Activated CD4-positive, alpha-beta T cell treated with anti-CD3 and anti-CD28 coated beads, Interleukin-2, amount 50 U/mL, for 48 hours (primary cell): ENCODE measurements at places on chromosomes 12 and 14.

DNA sequence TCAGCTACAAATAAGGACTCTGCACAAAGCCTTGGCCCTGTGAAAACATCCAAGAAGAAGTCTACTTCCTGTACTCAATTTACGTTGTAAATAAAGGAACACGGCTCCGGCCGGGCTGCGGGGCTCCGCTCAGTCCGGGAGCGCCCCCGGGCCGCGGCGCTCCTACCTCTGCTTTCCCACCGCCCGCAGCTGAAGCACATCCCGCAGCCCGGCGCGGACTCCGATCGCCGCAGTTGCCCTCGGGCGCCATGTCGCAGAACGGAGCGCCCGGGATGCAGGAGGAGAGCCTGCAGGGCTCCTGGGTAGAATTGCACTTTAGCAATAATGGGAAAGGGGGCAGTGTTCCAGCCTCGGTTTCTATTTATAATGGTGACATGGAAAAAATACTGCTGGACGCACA, 502.3 kb upstream of the FOXG1 start:
- no peak for DNase-seq

DNA sequence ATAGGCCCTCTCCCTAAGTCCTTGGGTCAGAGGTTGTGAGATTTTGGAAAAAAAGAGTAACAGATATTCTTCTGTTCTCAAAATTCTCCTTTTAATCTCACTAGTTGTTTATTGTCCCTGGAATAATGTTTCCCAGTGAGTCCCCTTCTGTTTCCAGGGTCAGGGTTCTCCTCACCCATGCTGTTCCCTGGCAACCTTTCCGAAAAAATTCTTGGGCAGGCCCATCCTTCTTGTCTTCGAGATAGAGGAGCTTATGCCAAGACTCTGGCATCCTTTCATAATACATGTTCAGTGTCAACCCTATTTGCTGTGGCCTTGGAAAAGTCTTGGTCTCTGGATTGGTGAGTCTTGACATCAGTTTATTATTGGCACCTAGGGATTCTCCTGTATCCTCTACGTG, 212.4 kb upstream of the FAR2 start:
- DNase-seq = no peak

DNA sequence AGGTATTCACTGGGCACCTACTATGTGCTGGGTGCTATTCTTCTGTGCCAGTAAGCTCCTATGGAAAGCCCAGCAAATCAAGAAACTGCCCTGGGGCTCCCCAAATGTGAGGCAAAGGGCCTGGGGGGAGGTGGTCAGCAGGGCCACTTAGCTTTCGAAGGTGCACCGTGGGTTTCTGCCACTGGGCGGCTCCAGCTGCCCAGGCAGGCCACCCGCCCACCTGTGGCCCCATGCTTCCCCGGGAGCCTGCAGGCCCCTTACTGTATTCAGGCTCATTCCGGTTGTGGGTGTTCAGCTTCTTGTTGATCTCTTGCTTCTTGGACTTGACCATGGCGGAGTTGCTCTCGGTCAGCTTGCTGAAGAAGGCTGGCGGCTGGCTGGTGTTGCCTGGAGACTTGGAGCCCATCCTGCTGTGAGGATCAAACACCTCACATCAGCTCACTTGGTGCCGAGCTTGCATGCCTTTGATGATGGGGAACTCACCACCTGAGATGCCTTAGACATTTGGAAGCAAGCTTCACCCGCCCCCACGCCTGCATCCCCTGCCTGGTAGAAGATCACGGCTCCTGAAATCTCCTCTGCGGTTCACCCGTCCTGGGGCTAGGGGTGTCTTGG, 37.3 kb downstream of the RFLNA start:
- no peak for DNase-seq

DNA sequence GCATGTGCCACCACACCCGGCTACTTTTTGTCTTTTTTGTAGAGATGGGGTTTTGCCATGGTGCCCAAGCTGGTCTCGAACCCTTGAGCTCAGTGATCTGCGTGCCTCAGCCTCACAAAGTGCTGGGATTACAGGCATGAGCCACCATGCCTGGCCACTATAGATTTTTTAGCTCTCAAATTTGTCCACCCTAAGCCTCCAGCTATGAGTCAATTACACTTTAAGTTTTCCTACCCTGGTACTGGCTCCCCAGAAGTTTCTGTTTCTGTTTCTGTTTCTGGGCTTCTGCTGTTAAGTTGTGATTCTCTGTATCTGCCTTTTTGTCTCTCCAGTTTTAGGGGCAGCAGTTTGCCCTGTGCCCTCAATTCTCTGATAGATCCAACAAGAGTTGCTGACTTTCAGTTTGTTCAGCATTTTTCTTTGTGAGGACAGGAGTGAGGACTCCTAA, 4.4 kb upstream of the TINF2 start:
- peak; percentile 21 for DNase-seq

- peak; percentile 14 for DNase-seq
Observed at GRCh38 chr14:96962337-96962736, 165.2 kb downstream of the VRK1 start.

- peak; percentile 61 for DNase-seq
Observed at GRCh38 chr12:54282949-54283593, 2.5 kb downstream of the HNRNPA1 start.

DNA sequence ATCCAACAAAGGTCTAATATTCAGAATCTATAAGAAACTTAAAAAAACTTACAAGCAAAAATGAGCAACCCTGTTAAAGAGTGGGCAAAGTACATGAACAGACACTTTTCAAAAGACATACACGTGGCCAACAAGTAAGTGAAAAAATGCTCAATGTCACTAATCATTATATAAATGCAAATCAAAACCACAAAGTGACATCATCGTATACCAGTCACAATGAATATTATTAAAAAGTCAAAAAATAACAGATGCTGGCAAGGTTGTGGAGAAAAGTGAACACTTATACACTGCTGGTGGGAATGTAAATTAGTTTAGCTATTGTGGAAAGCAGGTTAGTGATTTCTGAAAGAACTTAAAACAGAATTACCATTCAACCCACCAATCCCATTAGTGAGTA, 199.1 kb downstream of the SNAPC1 start:
- no peak for DNase-seq

DNA sequence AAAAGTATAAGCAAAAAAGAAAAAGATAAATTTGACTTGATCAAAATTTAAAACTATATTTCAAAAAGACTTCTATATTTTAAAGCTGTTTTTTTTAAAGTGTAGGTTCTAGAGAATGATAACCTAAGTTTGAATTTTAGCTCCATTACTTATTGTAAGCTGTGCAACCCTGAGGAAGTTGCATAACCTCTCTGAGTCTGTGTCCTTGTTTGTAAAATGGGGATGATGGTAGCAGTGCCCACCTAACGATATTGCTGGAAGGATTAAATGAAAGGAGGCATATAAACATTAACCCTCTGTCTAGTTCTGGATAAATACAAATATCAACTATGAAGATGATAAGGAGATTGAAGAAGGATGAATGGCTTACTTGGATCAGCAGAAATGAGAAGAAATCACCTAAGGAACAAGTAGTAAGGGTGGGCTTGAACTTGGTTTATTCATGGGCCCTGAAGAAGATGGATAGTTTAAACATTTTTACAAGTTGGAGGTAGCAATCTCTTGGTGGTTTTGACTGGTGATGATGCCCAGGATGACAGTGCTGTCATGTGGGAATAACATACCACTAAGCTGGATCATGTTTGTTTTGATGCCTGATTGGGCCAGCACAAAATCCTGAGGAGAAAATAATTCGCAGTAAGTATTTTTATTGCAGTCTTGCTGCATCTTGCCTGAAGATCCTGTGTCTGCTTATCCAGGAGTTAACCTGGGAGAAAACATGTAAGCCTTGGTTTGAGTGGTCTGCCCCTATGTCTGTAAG, 35.0 kb downstream of the TXNRD1 start:
- no peak for DNase-seq

DNA sequence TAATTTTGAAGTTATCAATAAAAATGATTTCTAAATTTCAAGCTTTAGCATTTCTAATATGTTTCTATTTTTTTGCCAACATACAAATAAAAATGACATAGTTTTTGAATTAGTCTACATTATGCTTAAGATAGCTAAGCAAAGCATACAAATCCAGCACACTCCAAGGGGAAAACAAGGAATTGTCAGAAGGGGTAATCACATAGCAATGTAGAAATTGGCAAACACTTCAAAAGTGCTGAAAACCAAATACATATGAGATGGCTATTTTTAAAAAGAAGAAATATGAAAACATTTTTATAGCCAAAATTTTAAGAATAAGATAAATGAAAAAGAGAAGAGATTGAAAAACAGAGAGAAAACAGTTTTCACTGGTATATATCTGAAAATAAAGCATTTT, 308.0 kb downstream of the SLC6A15 start:
- no peak for DNase-seq

GRCh38 chr14:77799863-77800730, at the start of gene ADCK1:
Gene ADCK1, plus strand, starts transcription at chr14:77800109. Its CDS starts 18,870 bp downstream, at chr14:77818979.
- DNase-seq = peak; percentile 88

DNA sequence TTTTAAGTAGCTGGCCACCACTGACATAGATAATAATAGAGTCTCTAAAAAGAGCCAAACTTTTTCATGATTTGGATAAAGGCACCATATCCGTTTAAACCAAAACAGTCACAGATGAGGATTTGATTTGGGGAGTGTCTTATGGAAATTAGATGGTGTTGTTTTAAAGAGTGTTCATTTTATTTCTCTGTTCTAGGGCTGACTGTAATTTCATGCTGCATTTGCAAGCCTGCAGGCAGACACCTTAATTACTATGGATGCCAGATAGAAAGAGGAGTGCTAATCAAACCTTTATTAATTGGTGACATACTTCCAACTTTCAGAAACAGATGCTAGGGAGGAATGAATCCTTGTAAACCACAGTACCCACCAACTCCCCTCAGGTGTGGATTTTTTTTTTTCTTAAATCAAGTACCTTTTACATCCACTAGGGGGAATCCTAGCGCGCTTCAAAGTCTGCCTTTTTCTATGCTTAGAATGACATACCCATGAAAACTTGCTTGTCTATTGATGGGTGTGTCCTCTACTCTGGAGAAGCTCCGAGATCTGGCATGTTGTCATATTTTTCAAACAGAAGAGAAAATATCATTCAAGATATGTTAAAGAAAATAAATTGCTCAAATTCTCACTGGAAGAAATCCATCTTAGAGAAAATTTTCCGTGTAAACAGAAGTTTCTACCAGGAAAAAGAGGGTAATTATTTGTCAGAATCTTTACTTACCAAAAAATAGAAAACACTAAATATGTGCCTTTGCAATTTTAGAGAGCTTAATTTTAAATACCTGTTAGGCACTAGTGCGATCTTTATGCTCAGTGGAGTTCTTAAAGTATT, 14.2 kb upstream of the PLXNC1 start:
- DNase-seq = no peak

DNA sequence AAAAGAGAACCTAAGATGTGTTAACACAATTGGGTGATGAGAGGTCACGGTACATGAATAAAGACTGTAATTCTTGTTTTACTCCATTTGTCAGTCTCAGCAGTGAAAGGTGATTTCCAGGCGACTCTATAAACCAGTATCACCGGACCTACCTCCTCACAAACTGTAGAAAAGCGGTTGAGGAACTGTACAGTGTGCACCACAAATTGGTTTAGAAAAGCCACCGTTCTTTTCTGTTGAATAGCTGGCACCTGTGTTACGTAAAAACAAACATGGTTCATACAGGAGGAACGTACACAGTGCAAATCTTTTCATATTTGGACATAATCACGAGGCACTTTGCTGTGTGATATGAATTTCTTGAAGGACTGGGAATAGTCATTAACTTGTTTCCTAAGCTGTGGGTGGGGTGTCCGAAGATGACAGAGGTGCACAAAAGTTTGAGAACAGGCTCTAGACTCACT, 663 bp downstream of the WASHC3 start:
- DNase-seq = peak; percentile 13

GRCh38 chr12:107642240-107642639, 43.4 kb upstream of the PWP1 start:
- no peak for DNase-seq

DNA sequence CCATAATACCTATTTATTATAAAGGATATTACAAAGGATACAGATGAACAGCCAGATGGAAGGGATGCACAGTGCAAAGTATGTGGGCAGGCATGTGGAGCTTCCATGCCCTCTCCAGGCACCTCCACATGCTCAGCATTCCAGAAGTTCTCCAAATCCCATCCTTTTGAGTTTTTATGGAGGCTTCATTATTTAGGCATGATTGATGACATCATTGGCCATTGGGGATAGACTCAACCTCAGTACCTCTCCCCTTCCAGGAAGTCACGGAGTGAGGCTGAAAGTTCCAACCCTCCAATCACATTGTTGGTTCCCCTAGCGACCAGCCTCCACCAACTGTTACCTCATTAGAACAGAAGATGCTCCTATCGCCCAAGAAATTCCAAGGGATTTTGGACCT, 156.4 kb downstream of the ATP23 start:
- DNase-seq = no peak

- no peak for DNase-seq
Observed at GRCh38 chr14:90740946-90741681, 75.1 kb downstream of the TTC7B start.

DNA sequence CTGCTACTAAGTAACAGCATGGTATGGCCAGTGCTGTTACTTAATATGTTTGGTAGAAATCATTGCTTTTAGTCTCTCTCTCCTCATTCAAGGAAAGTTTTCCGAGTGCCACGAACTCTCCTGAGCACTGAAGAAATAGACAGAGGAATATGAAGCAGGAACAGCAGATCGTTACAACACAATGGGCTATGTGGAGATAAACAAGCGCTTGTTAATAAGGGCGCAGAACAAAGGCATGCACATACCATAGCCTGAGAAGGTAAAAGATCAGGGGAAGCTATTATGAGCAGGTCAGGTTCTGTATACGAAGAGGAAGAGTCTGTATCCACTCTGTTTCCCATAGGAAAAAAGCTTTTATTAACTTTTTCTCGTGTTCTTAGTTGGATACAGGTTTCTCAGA, 156.2 kb upstream of the CPNE8 start:
- DNase-seq = no peak

DNA sequence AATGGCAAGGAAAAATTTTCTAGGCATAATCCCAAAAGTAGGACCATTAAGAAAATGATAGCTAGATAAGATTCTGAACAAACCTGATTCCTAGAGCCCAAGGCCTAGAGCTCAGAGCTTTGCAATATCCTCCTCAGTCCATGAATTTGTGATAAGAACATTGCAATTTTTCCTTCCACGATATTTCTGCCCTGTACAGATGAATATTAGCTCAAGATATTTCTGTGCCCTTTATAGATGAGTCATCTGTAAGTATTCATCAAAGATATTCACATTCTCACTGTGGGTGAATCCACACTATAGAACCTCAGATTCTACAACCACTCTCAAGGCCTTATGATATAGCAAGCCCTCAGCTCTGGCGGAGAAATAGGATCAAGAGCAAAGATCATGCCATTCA, 37.5 kb downstream of the EAPP start:
- DNase-seq = no peak

DNA sequence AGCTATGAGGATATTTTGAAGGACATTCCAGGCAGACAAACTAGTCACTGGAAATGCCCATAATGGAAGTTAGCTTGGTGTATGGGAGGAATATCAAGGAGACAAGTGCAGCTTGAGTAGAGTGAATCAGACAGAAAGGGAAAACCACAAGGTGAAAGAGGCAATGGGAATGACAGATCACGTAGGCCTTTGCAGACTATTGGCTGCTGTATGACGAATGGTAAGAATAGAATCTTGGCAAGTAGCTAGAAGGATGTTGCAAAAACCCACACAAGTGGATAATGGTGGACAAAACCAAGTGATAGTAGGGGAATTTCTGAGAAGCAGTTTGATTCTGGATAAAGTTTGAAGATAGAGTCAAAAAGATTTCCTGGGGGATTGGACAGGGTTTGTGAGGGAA, 196.9 kb upstream of the NOVA1 start:
- DNase-seq = no peak

- DNase-seq = no peak
Observed at GRCh38 chr12:11461433-11461832, 66.1 kb upstream of the PRB2 start.

- DNase-seq = no peak
Observed at GRCh38 chr12:104591257-104591885, 134.6 kb downstream of the CHST11 start.
